ENCODE measurements at places on chromosomes 4 and X. TPM values are rescaled to one million over a fixed set of nuclear protein-coding genes. Genes with fewer than 3 reads are reported as not detected.

TMEM129 gene
- 31.0 TPM for total RNA-seq

DNA sequence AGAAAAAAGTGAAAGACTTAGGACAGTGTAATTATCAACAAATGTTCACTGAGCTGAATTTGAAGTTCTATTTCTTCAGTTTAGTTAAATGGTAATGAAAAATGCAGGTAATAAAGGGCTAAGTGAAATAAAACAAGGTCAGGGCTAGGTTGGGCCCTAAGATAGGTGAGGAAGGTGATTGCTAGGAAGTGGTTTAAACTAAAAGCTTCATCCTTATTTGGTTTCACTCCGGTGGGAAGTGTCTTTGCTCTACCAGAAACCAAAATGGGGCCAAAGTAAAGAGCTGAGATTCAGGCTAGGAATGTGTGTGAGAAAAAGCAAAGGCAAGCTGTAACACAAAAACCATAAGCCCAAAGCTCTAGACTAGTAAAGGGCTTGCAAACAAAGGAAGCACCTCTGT lies 31.0 kb downstream of the TAB3 start:
- no peak overlapping the region for H3K4me3 ChIP-seq
- no peak for DNase-seq
- no peaks in the 10 kb centered on the region for H3K36me3 ChIP-seq
- H3K27ac ChIP-seq = no peak overlapping the region
- no peaks in the 10 kb centered on the region for H3K4me1 ChIP-seq

DNA sequence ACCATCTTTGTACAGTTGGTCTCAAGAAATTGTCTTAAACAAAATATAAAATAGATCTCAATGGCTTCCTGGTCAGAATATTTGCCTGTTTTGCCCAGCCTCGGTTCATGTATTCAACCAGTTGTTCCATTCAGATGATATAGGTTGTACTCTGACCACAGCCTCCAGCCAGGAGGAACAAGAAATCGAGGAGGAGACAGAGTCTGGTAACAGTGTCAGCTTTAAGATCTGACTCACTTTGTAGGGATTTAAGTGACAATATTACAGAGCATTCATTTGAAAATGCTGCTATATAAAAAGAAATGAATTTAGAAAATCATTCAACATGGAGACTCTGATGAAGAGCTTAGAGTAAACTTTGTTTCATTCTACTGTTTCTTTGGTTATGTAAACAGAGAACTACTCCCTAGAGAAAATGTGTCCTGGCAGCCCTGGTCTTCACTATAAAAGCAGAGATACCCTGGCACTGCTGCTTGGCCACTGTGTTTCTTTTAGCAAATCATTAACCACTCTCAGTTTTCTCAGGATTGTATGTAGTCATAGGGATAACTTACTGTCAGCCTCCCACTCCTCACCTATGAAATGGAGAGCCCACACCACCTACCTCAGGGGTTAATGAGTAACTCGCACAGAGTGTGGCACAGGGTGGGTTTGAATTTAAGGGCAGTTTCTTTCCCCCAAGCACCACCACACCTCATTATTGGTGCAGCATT lies 53.5 kb downstream of the PAGE2 start:
- H3K4me3 ChIP-seq = no peak overlapping the region
- DNase-seq = no peak
- H3K4me1 ChIP-seq = peaks cover 15% of the 10 kb centered on the region
- H3K27me3 ChIP-seq = no peaks in the 10 kb centered on the region
- H3K36me3 ChIP-seq = no peaks in the 10 kb centered on the region
- no peak overlapping the region for H3K27ac ChIP-seq

MAGEA2 gene
- not detected for total RNA-seq

RGS12 gene
- 11.1 TPM for total RNA-seq

GRCh38 chrX:9131066-9131465 lies 97.1 kb upstream of the FAM9B start:
- no peak for DNase-seq
- H3K27ac ChIP-seq = no peak overlapping the region
- no peak overlapping the region for H3K4me3 ChIP-seq
- H3K27me3 ChIP-seq = no peaks in the 10 kb centered on the region
- no peaks in the 10 kb centered on the region for H3K4me1 ChIP-seq
- H3K36me3 ChIP-seq = no peaks in the 10 kb centered on the region

NXF2B gene
- not detected for total RNA-seq

DNA sequence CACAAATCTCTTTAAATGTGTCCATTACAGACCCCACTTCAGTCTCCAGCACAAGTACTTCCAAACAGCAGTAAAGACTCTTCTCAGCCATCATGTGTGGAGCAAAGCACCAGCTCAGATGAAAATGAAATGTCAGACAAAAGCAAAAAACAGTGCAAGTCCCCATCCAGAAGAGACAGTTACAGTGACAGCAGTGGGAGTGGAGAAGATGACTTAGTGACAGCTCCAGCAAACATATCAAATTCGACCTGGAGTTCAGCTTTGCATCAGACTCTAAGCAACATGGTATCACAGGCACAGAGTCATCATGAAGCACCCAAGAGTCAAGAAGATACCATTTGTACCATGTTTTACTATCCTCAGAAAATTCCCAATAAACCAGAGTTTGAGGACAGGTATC lies 78.0 kb downstream of the SLC10A6 start:
- H3K27ac ChIP-seq = no peak overlapping the region
- DNase-seq = no peak
- no peaks in the 10 kb centered on the region for H3K36me3 ChIP-seq

DNA sequence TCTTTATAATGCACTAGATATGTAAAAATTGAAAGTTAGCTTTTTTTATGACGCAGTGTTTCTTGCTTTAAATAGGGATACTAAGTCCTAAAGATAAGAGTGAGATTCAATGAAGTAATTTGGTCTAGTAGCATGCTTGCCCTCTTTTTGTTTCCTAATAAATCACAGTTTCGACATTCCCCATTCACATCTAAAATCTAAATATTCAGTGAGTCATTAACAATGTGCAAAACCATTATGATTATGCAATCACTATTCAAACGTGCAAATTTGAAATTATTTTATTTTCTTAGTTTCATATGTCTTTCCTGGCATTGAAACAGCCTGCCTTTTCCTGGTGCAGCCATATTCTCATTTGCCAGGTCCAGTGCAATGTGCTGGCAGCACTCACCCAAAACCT lies 1350.5 kb upstream of the PABPC4L start:
- H3K27ac ChIP-seq = no peak overlapping the region
- no peaks in the 10 kb centered on the region for H3K36me3 ChIP-seq
- DNase-seq = no peak
- H3K4me1 ChIP-seq = no peaks in the 10 kb centered on the region

Measured in Calu3 (cell line).